Pulmonary artery endothelial cell (primary cell): ENCODE measurements at places on chromosomes 12 and 14.

- DNase-seq = no peak
These were observed 30.4 kb upstream of the RNU6-7 start for GRCh38 chr14:32171469-32171868.

DNA sequence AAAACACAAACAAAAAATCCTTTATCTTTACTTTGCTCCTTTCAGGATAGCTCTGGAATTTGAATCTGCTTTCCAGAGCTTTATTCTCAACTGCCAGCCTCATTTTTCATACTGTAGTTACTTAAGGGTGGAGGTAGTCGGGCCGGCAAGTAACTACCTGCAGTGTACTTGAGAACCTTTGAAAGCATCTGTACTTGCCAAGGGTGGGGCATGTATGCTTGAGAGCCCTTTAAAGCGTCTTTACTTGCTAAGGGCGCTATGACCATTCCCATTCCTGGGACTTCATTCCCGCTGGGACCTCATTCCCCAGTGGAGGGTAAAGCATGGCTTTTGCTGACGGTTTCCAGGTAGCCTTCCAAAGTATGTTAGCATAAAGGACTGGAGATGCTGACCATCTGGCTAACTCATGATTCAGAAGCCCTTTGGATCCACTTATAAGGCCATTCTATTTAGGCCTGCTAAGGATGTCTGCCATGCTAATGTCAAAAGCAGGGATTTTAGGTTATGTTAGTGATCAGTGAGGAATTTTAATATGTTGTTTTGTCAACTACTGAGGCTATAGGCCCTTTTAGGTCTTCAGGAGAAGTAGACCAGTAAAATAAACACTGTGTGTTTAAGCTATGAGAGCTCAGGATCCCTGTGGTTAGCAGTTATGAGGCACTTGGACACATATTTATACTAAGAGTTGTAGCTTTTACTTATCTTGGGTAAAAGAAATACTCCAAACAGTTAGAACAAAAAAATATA lies 74.9 kb downstream of the CRADD start:
- DNase-seq = no peak

- DNase-seq = no peak
These were observed 2.0 kb upstream of the TNFAIP2 start for GRCh38 chr14:103121121-103121845.

DNA sequence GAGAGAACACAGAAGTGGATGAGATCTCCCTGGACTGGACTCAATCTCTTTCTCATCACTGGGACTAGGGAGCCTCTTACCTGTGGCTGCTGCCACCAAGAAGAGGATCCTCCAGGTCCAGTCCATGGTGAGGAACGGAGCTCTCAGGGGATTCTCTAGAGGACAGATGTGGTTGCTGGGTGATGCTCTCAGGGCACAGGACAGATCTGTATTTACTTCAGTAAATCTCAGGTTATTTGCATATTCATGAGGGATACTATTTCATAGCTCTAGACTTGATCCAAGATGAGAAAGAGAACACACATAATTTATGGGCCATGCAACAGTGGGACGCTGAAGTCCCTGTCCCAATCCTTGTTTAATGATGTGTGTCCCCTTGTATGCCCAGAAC lies 460.5 kb downstream of the TMEM121 start:
- no peak for DNase-seq

DNA sequence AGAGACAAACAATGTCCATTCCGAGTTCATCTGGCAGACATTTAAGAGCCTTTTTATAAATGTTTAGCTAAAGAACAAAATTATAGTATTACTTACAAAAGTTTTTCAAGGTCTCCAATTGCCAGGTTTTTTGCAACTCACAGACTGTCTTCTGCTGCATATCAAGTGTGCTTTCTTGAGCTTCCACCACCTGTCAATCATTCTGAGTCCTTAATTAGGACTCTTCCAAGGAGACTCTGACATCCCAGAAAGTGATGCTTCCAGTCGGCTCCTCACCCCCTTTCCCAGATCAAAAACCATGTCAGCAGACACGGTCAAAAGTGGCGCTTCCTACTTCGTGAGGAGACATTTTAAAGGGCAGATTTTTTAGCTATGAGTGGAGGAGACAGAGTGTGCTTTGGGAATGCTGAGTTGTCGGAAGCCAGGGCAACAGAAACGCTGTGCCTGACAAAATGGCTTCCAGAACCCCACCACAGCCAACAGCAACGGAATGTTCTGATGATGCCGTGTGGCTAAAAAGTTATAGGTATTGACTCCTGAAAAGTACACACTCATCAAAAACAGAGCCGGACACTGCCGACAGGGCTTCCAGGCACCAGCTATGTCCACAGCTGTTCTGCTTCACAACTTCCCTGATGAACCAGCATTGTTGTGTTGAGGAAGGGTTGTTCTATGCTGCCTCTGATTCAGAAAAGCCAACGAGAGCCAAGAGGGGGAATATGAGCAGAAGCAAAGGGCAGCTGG lies 116.1 kb upstream of the SLC35F4 start:
- no peak for DNase-seq

DNA sequence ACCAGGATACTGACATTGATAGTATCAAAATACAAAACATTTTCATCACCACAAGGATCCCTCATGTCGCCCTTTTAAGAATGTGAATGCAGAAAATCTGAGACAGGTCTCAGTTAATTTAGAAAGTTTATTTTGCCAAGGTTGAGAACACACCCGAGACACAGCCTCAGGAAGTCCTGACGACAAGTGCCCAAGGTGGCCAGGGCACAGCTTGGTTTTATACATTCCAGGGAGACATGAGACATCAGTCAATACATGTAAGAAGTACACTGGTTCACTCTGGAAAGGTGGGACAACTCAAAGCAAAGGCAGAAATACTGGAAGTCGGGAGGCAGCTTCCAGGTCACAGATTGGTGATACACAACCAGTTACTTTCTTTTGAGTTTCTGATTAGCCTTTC lies 235.2 kb upstream of the KRR1 start:
- DNase-seq = no peak

GRCh38 chr14:100121643-100122480 lies 37.6 kb downstream of the DEGS2 start:
- no peak for DNase-seq

- DNase-seq = no peak
These were observed 1.4 kb upstream of the GLRX5 start for GRCh38 chr14:95533391-95533821.
